ENCODE measurements at places on chromosomes 2 and 18.

DNA sequence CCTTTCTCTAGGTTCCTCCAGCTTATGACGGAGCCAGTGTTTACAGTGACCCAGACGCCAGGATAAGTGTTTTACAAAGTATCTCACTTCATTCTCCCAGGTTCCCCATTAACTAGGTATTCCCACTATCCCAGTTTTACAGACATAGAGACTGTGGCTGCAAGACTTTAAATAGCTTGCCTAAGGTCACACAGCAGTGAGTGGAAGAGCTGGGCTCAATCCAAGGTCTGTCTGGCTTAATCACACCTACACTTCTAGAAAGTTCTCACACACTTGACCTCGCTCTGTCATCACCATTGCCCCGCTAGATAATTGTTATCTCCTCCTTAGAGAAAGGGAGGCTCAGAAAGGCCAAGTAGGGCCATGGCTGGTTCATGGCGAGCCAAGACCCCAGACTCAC, 110.2 kb downstream of the ANTXR1 start:
- DNase-seq, result no peak

DNA sequence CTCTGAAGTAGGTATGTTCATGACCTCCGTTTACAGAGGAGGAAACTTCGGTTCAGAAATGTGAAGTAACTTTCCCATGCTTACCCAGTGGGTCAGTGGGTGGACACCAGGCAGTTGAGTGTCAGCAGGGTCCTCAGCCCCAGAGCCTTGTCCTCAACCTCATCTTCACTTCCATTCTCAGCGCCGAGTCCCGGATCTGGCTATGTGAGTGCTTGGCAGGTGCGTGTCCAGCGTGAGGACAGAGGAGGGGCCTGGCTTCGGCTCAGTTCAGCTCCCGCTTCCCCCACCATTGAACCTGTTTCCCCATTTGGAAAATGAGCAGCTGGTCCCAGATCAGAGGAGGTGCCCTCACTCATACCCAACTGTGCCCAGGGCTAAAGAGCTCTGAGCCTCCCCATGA, 267.6 kb downstream of the ATAD2B start:
- no peak for DNase-seq

- no peak for DNase-seq
These were observed 47.1 kb downstream of the PLCL1 start for GRCh38 chr2:197851451-197851850.

DNA sequence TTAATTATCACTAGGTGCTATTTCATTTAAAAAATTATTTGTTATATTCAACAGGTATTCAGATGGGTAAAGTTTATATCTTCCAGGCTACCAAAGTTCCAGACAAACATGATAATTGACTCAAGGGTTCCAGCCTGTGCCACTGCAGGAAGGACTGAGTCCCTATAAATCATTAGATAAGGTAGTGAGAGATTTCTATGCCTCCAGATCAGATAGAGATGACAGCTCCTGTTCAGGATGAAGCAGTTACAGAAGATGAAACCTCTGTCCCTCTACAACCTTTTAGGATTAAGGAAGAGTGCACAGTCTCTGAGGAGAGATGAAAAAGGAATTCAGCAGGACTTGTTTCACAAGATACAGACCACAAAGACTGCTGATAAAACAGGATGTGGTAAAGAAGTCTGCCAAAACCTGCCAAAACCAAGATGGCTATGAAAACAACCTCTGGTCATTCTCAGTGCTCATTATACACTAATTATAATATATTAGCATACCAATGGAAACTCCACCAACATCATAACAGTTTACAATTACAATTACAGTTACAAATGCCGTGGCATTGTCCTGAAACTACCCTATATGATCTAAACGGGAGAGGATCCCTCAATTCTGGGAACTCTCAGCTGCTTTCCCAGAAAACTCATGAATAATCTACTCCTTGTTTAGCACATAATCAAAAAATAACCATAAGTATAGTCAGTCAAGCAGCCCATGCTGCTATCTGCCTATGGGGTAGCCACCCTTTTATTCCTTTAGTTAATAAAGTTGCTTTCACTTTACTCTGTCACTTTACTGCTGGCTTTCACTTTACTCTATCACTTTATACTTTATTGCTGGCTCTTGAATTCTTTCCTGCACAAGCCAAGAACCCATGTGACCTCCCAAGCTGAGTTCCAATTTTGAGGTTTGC, 288.5 kb downstream of the PDE11A start:
- no peak for DNase-seq

DNA sequence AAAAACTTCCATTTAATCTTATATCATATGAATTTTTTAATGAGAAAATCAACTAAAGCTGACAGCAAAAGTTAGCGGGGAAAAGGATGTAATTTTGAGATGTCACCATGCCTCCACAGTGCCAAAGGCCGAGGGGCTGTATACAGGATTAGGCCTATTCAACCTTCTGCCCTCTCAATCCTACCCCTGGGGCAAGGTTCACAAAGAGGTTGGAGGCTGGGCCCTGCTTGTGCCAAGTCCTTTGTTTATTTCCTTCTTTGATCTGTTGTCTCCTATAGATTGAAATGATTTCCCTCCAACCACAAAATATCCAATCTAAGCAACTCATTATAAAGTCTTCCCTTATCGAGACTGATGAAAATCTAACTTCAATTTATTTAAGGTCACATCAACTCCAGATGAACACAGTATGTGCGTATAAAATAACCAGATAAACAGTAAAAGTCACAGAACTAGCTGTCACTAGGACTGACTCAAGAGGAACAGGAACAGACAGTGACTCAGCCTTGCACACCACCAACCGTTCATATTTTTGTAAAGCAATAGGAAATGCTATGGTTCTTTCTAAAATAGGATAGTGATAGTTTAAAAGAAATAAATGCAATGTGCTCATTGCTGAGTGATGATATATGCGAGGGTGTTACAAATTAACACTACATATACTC, 95.8 kb downstream of the SLC25A12 start:
- DNase-seq, result no peak

DNA sequence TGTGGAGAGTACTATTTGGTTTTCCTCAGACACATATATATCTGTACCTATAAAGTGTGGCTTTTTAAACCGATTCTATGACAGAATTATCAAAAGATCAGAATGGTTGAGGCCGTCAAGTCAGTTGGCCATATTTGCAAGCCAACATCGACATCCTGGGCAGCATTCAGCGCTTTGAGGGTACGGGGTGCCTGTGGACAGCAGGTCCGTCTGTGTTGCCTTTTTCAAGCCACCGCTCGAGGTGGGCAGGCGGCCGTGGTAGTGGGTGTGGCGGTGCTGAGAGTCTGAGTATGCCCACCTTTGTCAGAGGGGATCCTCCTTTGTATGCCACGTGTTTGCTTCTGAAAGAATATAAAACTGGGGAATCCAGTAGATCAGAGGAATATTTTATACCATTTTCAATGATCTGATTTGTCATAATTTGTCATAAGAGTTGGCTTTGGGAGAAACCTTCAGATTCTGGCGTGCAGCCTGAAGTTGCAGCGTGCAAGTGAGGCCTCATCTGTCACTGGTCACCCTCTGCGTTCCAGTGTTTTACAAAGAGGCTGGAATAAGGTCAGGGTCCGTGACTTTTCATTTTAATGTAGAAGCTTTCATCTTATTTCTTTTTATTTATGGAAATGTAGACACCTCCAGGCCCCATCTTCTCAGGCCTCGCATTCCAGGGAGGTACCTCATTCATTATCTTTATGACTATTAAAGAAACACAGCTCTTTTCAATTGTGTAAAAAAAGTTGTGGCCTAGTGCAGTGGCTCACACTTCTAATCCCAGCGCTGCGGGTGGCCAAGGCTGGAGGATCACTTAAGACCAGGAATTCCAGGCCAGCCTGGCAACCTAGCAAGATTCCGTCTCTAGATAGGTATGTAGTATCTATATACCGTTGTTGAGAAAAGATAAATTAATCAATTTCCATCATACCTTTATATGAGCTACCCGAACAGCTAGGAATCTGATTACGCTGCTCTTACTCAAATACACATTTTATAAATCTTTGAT, 37.8 kb upstream of the RBM44 start:
- DNase-seq, result no peak

DNA sequence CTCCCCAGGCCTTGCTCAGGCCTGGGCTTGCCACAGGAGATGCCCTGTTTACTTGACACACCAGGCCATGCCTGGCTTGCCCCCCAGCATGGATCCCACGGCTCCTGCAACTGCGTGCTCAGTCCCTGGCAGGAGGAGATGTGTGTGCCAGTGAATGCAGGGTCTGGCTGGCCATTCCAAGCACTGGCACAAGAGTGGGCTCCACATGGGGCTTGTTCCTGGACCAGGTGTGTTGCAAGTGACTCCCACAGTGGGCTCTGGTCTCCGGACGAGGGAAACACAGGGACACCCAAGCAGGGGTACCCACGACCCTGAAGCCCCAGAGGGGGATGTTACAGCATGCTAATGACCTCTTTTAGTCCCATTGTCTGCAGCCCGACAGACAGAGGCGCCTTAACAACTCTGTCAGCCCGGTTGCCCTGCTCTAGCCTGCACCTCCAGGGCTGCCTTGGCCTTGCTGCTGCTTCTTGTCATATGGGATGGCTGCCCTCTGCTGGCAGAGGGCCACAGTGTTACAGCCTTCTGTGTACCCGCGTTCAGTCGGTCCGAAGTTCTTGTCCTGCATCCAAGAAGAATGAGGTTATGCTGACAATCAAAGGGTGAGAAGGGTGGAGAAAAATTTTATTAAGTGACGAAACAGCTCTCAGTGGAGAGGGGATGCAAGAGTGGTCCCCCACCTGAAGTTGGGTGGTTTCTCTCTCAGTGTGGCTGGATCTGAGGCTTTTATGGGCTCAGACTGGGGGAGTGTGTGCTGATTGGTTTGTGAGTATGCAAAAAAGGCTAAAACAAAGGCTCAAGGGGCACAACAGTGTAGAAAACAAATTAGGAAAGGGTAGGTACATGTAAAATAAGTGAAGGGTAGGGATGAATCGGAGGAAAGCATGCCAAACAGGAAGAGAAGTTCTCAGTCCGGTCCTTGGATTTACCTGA, 180.4 kb downstream of the MBD5 start:
- no peak for DNase-seq
